ENCODE measurements at places on chromosomes 16 and 17.

DNA sequence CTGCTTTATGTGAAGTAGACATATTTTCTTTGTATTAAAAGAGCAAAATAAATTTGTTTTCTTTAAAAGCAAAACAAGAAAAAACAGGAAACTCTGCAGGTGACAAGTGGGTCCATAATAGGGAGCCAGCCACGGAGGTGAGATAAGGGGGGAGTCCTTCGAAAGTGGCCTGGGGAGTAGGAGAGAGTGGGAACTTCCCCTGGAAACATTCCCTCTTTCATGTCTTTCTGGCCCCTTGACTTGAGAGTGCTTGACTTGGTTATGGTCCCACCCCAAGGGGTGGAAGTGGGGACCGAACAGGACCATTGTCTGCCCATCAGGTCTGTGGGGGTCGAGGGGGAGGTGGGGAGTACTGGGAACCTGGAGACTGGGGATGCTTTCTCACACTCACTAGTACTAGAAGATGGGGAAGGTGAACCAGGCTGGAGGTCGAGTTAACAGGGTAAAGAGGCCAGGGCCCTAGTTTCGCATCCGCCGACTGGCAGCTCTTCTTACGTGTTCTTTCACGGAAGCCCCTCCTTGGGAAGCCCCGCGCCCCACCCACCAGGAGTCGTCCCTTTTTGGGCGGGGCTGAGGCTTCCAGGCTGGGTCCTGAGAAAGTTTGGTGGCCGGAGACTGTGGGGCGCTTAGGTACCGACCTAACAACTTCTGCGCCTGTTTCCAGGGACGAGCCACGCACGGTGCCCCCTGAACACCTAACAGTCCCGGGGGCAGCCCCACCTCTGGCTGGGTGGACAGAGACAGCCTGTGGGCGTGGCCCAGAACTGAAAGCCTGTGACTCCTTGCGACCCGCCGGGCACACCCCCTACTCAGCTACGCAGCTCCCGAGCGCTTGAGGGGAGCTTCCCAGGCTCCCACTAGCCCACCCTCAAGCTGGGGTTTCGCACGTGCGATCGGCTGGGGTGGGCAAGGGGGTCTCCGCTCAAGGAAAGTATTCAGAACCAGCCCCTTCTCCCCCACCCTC is 790 bp downstream of the TRADD start:
- peak; percentile 82 for DNase-seq

- peak; percentile 81 for DNase-seq
These were observed 32.1 kb downstream of the IST1 start for GRCh38 chr16:71927383-71927782.

GRCh38 chr17:37693328-37693727 is 50.1 kb upstream of the DDX52 start:
- DNase-seq: no peak

GRCh38 chr16:31201582-31202413 is 762 bp downstream of the PYCARD start:
- DNase-seq: peak; percentile 85

GRCh38 chr17:17408236-17408794 is 68.5 kb upstream of the MED9 start:
- no peak for DNase-seq

DNA sequence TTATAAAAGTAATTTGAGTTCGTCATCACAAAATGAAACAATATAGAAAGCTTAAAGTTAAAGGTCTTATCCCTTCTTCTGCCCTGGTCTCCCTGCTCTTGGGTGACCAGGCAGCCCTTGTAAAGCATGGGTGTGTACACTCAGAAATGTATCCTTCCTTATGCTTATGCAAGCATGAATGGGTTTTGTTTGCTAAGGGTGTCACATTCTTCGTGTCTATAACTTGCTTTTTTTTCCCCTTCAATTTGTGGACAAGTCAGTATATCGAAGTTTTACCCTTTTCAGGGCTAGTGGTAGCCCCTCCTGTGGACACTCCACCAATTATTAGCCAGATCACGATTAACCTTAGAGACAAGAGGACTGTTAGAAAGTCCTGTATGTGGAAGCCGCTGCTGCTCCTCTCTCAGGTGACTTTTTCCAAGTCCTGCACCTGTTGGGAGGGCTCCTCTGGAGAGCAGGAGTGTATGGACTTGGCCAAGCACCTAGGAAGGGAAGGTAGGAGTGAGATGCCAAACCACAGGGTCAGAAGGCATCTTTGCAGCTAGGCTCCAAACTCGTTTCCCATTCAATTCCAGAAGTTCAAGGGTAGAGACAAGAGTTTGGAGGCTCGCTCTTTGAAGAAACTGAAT is 50.9 kb downstream of the LDHD start:
- peak; percentile 53 for DNase-seq
